NCI-H1105 treated with DMSO at 0.1 percent for 48 hours (cell line): ENCODE measurements at places on chromosomes 5 and 9.

- DNase-seq = no peak
Measured at GRCh38 chr5:158543539-158544387, 556.0 kb downstream of the EBF1 start.

- DNase-seq = no peak
Measured at GRCh38 chr5:42274913-42275312, 148.3 kb upstream of the GHR start.

DNA sequence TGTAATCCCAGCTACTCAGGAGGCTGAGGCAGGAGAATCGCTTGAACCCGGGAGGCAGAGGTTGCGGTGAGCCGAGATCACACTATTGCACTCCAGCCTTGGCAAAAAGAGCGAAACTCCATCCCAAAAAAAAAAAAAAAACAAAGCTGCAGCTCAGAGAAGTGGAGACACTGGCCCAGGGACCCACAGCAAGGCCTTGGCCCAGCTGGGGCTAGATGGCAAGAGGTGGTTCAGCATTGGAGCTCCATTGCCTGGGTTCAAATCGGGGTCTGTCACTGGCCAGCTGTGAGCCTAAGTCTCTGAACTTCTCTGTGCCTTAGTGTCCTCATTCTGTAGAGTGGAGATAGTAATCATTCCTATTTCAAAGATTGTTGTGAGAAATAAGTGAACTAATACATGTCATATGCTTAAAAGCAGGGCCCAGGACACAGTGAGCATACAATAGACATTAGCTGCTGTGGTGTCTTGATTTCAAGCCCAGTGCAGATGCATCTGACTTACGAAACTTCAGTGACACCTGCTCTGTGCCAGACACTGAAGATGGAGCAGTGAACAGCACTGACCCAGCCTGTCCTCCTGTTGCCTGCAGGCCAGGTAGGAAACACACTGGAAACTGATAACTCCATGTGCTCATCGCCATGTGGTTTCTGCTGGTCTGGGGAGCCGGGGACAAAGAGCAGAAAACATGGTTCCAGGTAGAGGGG lies 127.7 kb downstream of the C9orf50 start:
- DNase-seq = no peak

GRCh38 chr9:2493529-2493928 lies 128.1 kb upstream of the VLDLR start:
- DNase-seq = no peak

GRCh38 chr9:112038017-112038408 lies 137.1 kb downstream of the SUSD1 start:
- no peak for DNase-seq

- no peak for DNase-seq
Measured at GRCh38 chr5:57635146-57635777, 152.7 kb upstream of the ACTBL2 start.

GRCh38 chr9:22682961-22683699 lies 236.5 kb downstream of the DMRTA1 start:
- DNase-seq = peak; percentile 70

- no peak for DNase-seq
Measured at GRCh38 chr9:121672986-121673385, 21.6 kb downstream of the DAB2IP start.

DNA sequence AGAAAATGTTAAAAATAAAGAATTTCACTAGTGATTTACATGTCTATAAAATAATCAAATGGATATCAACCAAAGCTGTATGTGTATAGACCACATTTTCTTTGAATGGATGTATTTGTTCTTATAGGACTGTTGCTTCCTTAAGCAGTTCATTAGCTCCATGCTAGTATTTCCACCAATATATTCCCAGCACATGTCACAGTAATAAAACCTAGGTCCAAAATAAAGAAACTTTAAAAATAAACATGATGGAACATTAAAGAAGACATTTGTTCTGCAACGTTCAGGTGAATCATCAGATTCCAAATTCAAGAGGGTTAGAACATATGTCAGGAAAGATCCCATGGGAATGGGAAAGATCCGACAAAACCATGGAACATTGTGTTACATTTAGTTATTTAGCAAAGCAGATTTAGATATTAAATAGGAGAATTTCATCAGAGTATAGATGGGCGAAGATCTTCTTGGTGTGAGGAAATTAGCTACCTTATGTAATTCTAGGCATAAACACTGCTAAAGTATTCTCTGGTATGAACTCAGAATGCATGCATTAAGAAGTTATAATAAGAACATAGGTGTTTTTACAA lies 490.7 kb downstream of the CDH18 start:
- DNase-seq = no peak

DNA sequence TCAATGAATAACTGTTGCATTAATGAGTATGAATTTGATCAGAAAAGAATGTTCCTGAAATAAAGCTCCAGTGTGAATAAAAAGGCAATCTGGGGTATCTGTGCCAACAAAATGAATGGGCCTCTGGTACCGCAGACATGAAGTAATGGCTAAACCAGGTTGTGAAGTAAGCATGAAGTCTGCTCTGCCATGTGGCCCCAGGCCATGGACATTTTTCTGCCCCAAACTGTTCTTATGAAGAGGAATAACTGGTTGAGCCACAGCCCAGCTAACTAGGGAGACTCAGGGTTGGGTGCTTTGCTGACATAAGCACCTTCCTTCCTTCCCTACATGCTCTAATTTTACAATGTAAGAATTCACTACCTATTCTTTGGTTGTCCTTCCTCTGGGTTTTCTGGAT lies 147.4 kb upstream of the LRRTM2 start:
- no peak for DNase-seq

DNA sequence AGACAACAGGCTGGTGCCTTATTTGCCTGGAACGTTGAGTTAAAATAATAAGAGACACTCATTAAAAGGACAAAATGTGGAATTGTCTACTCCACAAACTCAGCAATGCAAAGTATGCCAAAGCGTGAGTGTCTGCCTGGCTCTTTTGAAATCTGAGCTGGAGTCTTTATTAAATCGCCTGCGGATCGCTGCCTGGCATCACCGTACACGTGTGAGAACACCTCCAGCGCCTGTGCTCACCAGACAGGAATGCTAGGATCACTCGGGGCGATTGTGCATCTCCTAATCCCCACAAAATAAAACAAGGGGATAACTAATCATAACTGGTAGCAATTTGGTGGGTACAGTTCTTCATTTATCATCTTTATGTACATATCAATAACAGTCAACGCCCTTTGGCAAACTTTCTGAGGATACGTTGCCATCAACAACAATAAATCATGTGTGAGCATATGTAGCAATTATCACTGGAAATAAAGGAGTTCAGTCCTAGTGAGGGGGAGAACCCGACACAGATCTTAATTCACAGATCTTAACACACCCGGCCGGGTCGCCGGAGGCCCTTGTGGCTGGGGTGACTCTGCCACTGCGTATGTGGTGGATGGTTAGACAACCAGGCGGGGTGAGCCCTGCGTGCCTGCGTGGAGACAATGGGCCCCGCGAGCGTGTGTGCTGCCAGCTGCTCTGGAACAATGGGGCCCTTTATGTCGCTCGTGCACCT lies 284.9 kb upstream of the IRX1 start:
- DNase-seq = peak; percentile 72

DNA sequence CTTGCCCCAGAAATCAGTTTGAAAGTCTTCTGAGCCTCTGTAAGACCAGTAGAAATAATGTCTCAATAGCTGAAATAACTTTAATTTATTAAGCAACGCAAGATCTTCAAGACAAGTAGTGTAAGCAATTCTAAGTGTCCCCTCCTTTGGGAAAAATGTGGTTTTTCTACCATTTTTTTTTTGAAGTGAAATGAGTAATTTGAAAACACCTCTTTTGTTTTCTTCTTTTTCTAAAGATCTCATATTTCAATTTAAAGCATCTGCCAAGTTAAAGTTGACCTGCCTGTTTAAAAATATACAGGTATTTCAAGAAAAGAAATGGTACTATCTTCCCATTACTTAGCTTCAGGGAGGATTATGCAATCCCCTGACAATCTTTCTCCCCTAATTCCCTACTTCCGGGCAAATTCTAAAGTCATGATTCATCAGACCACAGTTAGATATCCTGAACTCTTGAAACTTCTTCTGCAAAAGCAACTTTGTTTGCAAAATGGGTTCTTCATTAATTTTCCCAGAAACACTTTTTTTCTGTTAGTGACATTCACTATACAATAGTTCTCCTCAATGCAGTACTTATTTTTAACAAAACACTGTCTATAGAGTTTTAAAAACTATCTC lies 7.8 kb upstream of the ANXA1 start:
- DNase-seq = no peak

GRCh38 chr5:103706939-103707682 lies 144.5 kb upstream of the NUDT12 start:
- peak; percentile 37 for DNase-seq

DNA sequence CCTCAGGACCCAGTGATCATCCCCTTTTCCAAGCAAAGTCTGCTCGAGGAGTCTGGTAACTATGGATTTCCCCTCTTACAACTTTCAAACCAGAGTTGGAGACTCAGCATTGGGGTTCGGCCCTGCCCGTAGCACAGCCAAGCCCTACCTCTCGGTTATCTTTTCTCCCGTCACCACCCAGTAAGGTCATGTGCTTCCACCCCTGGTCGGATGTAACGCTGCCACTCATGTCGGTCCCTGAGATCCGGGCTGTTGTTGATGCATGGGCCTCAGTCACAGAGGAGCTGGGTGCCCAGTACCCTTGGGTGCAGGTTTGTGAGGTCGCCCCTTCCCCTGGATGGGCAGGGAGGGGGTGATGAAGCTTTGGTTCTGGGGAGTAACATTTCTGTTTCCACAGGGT lies 1.2 kb downstream of the GALT start:
- no peak for DNase-seq

DNA sequence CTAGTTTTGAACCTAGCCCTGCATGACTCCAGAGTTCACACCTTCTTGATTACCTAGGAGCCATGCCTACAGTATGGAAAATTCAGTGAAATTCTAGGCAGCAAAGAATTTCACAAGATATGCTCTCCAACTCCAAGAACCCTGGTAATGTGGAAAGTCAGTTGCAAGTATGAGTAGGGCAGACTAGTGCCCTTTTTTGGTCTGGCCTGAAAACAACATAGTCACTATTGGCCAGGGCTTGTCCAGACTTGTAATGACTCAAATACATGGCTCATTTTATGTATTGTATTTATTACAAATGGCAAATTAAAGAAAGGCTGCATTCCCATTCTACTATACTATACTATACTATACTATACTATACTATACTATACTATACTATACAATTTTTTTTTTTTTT lies 160.4 kb downstream of the ESM1 start:
- no peak for DNase-seq

DNA sequence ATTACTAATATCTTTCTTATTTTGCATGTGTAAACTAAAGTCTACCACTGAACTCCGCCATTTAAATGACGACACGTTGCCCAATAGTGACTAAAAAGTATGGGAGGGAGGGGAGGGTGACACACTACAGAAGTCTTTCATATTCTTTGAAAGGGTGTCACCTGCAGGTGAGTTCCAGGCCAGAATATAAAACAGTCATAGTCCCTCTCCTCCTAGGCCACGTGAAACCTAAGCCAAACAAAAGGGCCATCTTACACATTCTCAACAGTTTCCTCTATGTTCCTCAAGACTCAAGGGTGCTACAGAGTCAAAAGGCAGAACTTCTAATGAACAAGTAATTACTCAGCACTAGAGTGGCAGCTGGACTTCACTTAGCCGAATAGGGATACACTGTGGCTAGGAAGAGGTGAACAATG lies 6.4 kb downstream of the CEMIP2 start:
- DNase-seq = peak; percentile 31

DNA sequence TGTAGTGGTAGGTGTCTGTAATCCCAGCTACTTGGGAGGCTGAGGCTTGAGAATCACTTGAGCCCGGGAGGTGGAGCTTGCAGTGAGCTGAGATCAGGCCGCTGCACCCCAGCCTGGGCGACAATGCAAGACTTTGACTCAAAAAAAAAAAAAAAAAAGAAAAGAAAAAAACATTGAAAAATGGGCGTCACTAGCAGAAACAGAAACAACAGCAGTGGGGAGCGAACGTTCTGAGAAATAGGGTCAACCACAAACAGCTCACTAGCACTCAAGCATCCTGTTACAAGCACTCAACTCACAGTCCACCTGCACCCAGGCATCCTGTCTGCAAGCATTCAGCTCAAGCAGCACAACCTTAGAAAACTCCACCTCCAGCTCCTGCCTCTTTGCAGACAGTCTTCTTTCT lies 17.2 kb downstream of the TRIM14 start:
- DNase-seq = peak; percentile 39

- DNase-seq = no peak
Measured at GRCh38 chr5:57434227-57434640, 48.4 kb downstream of the ACTBL2 start.

DNA sequence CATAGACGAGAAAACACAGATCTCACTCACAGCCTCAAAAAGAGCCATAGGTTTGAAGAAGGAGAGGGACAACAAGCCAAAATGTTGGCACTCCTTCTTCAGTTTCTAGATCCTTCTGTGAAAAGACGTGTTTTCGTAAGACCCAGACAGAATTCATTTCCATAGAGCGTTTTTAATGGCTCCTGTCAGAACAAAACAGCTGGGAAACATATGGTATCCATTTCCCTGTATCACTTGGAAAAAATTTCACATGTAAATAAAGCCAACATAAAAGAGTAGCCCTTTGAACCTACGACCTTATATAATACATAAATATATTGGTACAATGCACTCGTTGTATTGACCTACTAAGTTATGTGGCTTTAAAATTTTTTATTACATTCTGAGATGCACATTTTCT lies 108.1 kb downstream of the SNCAIP start:
- DNase-seq = no peak

DNA sequence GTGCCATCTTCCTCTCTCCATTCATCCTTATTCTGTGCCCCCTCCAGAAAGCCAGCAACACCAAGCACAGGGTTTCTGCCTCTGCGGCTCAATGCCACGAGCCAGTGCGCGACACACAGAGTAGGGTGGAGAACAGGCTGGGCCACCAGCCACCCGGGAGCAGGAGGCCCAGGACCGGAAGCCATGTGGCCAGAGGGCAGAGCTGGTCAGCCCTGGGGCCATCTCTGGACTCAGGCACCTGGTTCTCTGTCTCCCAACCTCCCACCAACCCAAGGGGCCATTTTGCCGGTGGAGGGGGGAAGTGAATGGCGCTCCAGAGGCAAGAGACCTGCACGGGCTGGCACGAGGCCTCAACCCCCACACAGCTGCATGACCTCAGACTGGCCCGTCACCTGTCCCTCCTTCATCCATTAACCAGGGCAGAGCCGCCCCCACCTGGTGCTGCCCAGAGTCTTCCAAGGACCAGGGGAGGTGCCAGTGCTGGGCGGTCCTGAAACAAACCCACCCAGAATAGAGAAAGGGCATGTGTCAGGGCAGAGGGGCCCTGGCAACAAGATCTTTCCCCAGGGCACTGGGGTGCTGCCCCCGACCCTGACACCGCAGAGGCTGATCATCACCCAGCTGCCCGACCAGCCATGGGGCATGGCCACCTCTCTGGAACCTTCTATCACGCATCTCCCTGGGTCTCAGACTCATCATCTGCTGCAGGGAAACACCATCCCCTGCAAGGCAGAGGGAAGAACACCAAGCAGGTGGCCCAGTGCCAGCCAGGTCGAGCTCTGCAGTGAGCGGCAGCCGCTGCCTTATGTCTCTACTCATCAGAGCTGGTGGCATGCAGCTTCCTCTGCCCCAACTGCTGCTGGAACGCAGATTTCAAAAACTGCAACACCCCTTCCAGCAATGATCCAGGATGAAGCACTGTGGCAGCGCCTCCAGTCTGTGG lies 11.9 kb downstream of the VAV2 start:
- no peak for DNase-seq

- no peak for DNase-seq
Measured at GRCh38 chr9:99129091-99129490, 24.2 kb downstream of the TGFBR1 start.

GRCh38 chr5:168076561-168076991 lies 214.9 kb upstream of the WWC1 start:
- no peak for DNase-seq

GRCh38 chr5:169946743-169947295 lies 33.5 kb downstream of the INSYN2B start:
- no peak for DNase-seq

- no peak for DNase-seq
Measured at GRCh38 chr5:58503390-58504046, 12.3 kb downstream of the GAPT start.
